ENCODE measurements at places on chromosomes 5 and 9. TPM values are rescaled to one million over a fixed set of nuclear protein-coding genes. Genes with fewer than 3 reads are reported as not detected.

- no peak for DNase-seq
These were observed 11.2 kb upstream of the MARCHF3 start for GRCh38 chr5:127041571-127041970.

DNA sequence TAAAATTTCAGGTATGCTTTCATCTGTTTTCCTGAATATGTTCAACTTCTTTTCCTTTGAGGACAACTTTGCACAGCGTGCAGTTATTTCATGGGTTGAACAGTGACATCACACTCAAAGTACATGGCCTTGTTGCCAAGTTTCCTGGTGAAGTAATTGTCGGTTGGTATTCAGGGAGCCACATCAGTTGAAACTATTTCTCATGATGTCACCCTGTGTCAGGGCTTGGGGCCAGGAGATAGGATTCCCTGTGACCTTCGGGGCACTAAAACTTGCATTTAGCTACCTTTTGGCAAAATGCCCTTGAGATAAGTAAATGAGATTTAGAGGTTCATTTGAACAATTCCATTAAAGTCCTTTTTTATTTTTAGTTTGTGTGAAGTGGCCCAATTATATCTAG, 383.9 kb downstream of the SH3GL2 start:
- DNase-seq: no peak

GRCh38 chr9:101509572-101509971, 24.1 kb upstream of the RNF20 start:
- DNase-seq: no peak

DNA sequence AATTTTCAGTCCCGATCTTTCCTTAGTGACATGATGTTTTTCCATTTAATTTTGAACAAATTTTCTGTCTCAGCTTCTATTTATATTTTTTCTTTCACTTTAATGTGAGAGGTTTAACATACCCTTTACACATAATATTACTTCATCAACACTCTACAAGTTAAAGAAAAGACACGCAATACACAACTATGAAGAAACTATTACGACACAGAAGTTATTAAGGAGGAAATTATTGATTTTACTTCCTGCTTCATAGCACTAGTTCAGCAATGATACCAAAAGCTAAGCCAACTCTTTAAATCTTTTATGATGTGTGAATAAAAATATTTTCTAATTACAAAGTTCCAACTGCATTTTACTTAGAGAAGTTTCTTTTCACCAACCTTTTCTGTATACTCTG, 432.3 kb upstream of the DAB2 start:
- no peak for DNase-seq

GRCh38 chr5:33934176-33934575, 2.0 kb upstream of the RXFP3 start:
- no peak for DNase-seq

Gene INSL4
- total RNA-seq: not detected

Data from CD4-positive, alpha-beta T cell (primary cell).